ENCODE measurements at places on chromosomes 6 and 20.
A peak's percentile ranks its signal among the peaks of the same experiment; 100 is the strongest.

DNA sequence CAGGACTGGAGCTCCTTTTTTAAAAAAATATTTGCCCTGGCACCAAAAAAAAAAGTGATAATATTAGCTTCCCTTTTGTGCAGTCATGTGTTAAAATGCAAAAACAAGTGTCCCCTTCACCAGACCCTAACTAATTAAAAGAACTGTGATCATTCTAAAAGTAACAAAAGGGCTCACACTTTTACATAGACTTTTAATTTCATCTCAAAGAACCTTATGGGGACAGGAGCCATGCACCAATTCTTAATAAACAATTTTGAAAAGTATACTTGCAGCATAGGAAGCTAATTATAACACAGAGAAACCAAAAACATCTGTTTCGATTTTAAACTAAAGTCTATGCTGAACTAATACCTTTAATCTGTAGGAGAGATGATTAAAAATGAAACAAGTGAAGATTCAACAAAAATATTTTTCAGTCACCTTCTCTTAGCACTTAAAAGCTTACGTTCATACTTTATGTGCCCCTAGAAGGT lies 17.3 kb downstream of the STX7 start:
- no peak for DNase-seq

DNA sequence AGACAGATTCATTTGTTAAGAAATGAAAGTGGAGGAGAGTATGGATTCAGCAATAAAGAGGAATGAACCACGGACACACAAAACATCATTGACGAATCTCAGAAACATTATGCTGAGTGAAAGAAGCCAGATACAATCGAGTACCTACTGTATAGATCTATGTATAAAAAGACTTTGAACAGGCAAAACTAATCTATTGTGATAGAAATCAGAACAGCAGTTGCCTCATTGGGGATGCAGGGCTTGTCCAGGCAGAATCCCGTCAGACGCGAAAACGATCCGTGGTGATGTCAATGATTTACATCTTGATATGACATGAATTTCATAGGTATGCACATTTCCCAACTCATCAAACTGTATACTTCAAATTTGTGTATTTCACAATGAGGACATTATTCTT lies 265.2 kb downstream of the CBLN4 start:
- no peak for DNase-seq

GRCh38 chr6:23435126-23435525 lies 690.9 kb upstream of the NRSN1 start:
- no peak for DNase-seq

GRCh38 chr6:45930420-45931040 lies 85.1 kb downstream of the CLIC5 start:
- peak; percentile 68 for DNase-seq

DNA sequence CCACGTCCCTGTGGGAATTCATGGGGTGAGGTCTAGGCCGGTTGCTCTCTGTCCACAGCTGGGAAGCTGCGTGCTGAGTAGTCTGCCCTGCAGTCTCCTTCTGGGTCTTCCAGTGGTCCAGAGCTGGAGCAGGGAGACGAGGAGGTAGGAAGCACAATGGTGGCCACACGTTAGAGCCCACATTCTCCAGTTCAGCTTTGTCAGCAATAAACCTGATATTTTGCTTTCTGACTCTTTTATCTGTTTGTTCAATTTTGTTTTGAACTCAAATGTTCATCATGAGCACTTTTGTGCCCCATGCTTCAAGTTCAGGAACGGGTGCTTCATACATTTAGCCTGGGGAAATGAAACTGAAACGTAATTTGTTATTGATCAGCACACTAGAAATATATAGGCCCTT lies 21.3 kb downstream of the FNDC1 start:
- no peak for DNase-seq

- DNase-seq: no peak
These were observed 6.9 kb downstream of the HLA-DPB1 start for GRCh38 chr6:33082702-33083101.

DNA sequence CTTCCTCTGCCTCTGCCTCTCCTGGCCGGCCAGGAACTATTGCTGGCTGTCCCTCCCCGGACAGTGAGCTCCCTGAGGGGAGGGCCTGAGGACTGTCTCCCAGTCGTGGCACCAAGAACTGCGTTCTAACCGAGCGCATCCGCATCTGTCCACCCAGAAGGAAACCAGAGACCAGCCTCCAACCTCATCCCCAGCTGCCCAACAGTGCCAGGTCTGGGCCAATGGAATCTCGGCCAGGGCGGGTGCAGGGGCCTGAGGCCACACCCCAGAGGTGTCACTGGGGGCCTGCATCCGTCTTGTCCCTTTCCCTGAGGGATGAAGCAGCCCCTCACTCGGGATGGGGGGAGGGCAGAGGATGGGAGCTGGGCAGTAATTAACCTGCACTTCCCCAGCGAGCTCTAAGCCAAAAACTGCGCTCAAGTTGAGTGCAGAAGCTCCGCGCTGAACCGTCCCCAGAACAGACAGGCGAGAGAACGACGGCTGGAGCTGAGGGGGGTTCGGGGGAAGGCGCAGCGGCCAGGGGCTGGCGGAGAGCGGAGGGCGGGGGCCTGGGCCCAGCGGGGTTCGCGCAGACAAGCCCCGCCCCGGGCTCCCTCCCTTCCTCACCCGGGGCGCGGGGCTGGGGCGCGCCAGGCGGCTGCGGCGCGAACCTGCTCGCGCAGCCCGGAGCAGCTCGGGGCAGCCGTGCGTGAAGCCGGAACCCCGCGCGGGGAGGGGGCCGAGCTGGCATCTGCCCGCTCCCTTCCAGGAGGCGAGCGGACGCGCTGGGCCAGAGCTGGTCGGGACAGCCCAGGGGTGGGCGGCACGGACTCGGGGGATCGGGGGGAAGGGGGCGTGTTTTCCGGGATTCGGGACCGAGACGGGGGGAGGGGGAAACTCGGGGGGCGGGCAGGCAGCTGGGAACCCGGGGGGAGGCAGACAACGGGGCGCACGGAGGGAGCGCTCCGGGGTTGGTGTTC lies 1.4 kb downstream of the TFEB start:
- DNase-seq: peak; percentile 80

DNA sequence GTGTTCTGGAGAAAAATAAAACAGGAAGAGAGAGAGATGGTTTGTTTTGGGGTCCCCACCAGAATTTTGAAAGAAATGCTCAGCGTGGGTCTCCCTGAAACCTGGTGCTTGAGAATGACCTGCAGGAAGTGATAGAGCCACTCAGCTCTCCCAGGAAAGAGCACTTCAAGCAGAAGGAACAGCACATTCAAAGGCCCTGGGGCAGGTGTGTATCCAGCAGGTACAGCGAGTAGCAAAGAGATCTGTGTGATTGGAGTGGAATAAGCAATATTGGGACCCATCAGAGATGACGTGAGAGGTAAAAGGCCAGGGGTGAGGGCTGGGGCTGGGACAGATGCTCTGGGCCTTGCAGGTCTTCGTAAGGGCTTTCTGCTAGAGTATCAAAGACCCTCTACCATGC lies 89.5 kb upstream of the CCDC167 start:
- DNase-seq: no peak

- no peak for DNase-seq
These were observed 871.1 kb downstream of the KIF16B start for GRCh38 chr20:15702161-15702560.

GRCh38 chr6:15429141-15430110 lies 183.6 kb downstream of the JARID2 start:
- peak; percentile 81 for DNase-seq

- DNase-seq: peak; percentile 40
These were observed 1310.5 kb upstream of the CITED2 start for GRCh38 chr6:140684776-140685550.

DNA sequence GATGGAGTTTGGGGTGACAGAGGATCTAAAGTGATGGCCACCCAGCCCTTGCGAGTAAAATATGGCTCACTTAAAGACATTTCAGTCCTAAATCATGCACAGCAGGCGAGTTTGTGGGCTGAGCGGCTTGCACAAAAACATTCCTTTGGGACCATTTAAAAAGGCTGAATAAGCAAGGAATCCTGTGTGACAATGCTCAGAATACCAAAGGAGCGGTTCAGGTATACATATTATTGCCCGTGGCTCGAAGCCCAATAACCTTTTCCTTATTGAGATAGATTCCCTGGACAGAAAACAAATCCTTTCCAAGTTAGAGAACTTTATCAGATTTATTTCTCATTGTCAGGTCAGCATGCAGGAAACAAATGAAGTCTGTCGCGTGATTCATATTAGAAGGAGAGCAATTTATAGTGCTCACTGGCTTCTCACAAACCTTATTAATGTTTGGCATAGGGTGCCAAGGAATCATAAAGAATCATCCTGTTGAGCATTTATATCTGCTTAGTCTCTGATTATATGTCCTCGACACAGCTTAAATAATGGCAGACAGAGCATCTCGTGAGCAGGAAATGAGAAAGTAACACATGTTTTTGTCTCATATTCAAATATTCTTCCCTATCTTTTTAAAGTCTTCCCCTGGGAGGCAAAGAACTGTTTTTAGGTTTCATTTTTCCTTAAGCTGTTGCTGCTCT lies 121.3 kb downstream of the TRMT11 start:
- DNase-seq: peak; percentile 86

DNA sequence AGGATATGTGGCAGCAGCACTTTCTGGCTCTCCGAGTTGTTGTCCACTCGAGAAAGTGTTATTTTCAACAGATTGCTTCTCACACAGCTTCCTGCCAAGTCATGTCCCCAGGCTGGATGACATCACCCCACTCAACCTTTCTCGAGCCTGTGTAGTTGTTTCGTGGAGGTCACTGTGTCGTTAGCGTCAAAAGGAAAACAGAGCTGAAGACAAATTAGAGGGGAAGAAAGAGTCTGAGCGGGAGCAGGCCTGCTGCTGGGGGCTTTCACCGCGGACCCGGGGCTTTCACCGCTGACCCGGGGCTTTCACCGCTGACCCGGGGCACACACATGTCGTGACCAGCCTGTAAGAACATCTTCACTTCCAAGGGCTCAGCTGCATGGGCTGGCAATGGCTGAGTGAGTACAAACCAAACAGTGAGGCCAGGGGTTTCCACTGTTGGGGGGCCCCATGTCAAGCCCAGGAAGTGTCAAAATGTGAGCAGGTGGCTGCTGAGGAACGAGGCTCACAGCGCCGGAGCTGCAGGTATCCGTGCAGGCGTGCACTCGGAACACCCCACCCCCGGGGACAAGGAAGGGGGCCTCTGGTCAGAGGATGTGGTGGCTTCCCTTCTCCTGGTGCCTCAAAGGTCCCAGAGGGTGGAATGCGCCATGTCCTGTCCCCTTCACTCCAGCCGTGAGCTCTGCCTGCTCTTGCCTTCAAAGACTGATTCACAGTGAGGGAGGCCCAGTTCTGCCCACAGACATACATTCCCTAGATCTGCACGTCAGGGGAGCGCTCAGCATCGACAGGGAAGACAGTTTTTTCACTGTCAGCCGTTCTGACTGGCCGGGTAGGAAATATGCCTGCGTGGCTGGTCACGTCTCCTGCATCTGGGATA lies 365.9 kb downstream of the TAF4 start:
- DNase-seq: no peak

- DNase-seq: no peak
These were observed 97.0 kb upstream of the KCNG1 start for GRCh38 chr20:51119914-51120313.

DNA sequence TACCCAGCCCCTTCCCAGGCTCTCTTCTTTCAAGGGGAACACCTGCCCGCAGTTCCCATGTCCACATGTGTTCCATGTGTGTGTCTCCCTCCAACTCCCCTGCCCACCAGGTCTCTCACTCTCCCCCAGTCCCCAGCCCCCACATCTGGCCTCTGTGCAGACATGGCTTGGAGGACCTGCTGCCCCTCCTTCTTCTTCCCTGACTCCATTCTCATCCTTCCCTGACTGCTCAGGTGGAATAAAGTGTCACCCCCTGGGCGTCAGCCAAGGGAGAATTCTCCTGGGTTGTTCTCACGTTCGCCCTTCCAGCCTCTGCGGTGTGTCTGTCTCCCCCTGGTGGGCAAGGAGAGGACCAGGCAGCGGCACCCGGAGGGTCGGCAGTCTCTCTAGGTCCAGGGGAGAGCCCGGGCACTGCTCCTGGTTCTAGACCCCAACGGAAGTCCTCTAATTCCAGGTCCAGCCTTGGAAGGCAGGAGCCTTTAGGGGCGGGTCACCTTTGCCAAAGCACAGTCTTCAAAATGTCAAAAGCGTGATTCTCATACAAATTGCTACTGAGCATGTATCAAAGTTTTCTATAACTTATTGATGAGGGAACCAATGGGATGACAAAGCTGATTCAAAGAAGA lies 50.5 kb downstream of the EBF4 start:
- DNase-seq: peak; percentile 82

DNA sequence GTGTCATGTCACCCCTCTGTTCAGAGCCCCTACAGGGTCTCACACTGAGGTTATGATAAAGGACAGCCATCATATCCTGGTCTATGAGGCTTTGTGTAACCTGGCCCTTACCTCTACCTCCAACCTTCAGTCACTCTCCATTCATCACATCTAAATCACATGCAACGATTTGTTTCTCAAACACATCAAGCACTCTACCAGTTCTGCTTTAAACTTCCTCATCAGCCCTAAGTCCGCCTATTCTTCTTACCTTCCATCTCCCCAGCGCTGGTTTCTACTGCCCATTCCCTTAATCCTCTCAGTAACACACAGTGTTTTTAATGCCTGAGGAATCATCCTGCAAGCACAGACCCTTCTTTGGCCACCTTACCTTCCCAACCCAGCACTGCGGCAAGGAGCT lies 17.9 kb upstream of the BACH2 start:
- DNase-seq: no peak

- peak; percentile 68 for DNase-seq
These were observed 10.6 kb downstream of the CTCFL start for GRCh38 chr20:57514273-57514751.
